Trophoblast cell (in vitro differentiated cells and primary cell): ENCODE measurements at places on chromosomes 4 and X.

DNA sequence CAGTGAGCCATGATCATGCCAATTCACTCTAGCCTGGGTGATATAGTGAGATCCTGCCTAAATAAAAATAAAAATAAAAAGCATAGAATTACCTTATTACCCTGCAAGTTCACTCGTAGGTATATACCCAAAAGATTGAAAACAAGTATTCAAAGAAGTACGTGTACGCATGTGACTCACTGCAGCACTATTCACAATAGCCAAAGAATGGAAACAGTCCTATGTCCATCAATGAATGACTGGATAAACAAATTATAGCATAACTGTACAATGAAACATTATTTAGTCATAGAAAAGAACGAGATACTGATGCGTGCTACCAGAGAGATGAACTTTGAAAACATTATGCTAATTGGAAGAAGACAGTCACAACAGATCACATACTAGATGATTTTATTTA, 204.6 kb upstream of the DIAPH2 start:
- H3K4me1 ChIP-seq, result no peaks in the 10 kb centered on the region
- DNase-seq, result peak; percentile 13
- no peak overlapping the region for H3K27ac ChIP-seq
- H3K27me3 ChIP-seq, result no peaks in the 10 kb centered on the region
- H3K4me3 ChIP-seq, result no peak overlapping the region

DNA sequence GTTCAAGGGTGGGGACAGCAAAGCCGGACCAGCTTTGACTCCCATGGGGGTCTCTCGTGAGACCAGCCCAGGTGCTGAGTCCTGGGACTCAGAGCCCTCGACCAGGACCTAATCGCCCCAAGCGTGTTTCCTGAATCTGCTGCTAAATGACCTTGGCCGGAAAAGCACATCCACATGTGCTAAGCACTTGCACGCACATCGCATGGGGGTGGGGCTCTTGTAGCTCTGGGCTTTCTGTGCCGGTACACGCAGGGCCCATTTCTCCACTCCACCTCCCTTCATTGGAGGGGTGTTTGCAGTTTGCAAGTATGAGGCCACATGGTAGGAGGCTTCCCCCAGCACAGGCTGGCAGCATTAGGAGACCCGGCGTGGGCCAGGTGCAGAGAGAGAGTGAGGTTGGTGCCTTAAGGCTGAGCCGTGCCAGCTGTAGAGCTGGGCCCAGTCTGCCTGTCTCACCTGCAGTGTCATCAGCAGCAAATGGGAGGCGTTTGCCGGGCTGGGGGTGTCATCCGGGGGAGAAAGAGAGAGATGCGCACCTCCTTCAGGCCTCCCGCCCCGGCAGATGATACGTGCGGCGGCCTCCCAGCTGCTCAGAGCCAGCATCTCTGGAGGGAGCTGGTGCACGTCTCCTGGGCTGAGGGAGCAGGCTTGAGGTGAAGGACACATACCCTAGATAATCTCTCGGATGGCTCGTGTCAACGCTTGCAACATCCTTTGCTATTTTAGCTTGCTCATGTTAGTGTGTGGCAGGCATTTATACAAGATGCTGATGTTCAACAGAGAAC, 45.2 kb upstream of the CLCN4 start:
- H3K27me3 ChIP-seq, result no peaks in the 10 kb centered on the region
- H3K36me3 ChIP-seq, result peaks cover 27% of the 10 kb centered on the region
- no peaks in the 10 kb centered on the region for H3K4me1 ChIP-seq
- no peak overlapping the region for H3K4me3 ChIP-seq

DNA sequence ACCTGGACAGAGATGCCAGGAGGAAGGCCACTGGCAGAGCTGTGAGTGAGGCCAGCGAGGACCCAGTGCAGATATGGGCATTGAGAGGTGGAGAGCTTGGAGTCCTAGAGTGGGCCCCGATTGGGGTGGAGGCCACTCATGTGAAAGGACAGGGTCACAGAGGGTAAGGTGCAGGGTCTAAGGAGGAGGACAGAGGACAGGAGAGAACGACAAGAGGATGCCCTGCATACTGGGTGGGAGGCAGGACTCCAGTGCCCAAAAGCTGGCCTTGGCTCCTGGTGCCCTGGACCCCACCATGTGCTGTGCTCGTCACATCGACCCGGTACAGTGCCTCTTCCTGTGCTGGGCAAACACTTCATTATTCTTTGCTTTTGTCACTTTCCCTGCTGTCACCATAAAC, 66.7 kb downstream of the NAT8L start:
- H3K27me3 ChIP-seq, result no peaks in the 10 kb centered on the region
- H3K4me1 ChIP-seq, result no peaks in the 10 kb centered on the region
- no peaks in the 10 kb centered on the region for H3K36me3 ChIP-seq
- no peak overlapping the region for H3K27ac ChIP-seq

- H3K27ac ChIP-seq, result no peak overlapping the region
- H3K27me3 ChIP-seq, result no peaks in the 10 kb centered on the region
- H3K36me3 ChIP-seq, result no peaks in the 10 kb centered on the region
- no peak for DNase-seq
- no peaks in the 10 kb centered on the region for H3K4me1 ChIP-seq
Observed at GRCh38 chr4:30245140-30245539, 475.0 kb upstream of the PCDH7 start.

DNA sequence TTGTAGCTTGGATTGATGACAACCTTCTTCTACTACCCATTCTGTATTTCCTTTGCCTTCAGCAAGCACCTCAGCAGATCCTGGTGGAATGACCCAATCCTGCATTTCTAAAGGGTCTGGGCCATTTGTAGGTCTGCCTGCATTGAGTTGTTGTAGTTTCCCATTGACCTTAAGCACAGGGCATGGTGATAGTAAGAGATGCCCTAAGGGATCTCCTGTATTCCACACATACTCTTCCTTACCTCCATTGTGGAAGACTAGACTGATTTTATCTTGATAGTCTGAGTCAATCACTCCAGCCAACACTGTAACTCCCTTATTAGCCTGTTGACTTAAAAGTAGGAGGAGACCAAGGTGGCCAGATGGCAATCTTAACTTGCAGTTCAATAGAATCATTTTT, 184.5 kb downstream of the GRIA2 start:
- no peaks in the 10 kb centered on the region for H3K36me3 ChIP-seq
- DNase-seq, result peak; percentile 79
- no peak overlapping the region for H3K27ac ChIP-seq
- H3K27me3 ChIP-seq, result no peaks in the 10 kb centered on the region
- H3K4me3 ChIP-seq, result no peak overlapping the region
- H3K4me1 ChIP-seq, result no peaks in the 10 kb centered on the region

GRCh38 chrX:7215842-7216241, 67.9 kb upstream of the PUDP start:
- H3K4me3 ChIP-seq, result no peak overlapping the region
- H3K27me3 ChIP-seq, result no peaks in the 10 kb centered on the region
- H3K4me1 ChIP-seq, result no peaks in the 10 kb centered on the region
- H3K27ac ChIP-seq, result peak overlapping the region; percentile 12
- DNase-seq, result peak; percentile 3
- no peaks in the 10 kb centered on the region for H3K36me3 ChIP-seq
